ENCODE measurements at places on chromosomes 1 and 21. TPM values are rescaled to one million over a fixed set of nuclear protein-coding genes. Genes with fewer than 3 reads are reported as not detected.

DNA sequence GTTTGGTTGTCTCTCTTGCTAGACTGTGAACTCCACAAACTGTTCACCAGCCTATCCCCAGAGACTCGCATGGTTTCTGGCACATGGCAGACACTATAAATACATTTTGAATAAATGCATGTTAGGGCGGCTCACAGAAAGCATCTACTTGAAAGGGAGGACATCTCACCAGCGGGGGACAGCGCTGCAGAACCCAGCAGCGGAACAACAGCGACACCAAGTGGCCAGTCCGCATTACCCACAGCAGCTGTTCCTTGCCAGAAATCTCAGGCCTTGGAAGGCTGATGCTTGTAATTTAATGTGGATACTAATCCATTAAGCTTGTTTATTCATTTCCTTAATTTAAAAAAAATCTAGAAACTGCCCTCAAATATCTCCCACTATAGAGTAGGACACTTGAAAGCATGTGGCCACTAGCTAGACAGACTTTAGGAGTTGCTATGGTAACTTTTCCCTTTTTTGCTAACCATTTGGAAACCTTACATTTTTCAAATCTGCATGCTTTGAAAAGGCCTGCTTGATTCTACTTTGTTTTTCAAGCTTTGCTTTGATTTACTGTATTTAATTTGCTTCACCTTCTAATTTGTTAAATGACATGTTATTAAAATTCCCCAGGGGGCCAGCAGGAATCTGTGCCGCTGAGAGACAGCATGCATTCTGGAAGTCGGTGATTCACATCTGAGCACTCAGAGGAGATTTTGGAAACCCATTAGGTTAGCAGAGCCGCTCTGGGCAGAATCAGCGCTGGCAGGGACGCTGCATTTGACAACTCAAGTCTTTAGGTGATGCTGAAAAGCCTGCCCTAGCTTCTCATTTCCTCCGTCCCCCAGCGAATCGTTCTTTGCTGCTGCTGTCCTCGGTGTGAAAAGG, 63.5 kb upstream of the SSX2IP start:
- DNase-seq, result peak; percentile 71

DNA sequence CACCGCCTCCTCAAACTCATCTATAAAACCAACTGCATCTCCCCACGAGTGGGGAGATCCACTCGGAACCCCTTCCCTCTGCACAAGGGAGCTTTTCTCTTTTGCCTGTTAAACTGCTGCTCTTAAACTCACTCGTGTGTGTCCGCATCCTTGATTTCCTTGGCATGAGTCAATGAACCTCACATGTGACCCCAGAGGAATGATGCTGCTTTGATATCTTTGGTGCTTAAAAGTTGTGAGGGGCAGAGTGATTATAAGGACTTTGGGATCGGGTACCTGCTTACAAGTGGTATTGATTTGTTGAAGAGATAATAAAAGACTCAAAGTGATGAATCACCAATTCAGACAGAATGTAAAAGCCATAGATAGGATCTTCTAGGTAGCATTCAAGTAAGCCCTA, 125.3 kb downstream of the GREM2 start:
- DNase-seq, result no peak

GRCh38 chr1:115726161-115726560, 42.4 kb downstream of the CASQ2 start:
- no peak for DNase-seq

DNA sequence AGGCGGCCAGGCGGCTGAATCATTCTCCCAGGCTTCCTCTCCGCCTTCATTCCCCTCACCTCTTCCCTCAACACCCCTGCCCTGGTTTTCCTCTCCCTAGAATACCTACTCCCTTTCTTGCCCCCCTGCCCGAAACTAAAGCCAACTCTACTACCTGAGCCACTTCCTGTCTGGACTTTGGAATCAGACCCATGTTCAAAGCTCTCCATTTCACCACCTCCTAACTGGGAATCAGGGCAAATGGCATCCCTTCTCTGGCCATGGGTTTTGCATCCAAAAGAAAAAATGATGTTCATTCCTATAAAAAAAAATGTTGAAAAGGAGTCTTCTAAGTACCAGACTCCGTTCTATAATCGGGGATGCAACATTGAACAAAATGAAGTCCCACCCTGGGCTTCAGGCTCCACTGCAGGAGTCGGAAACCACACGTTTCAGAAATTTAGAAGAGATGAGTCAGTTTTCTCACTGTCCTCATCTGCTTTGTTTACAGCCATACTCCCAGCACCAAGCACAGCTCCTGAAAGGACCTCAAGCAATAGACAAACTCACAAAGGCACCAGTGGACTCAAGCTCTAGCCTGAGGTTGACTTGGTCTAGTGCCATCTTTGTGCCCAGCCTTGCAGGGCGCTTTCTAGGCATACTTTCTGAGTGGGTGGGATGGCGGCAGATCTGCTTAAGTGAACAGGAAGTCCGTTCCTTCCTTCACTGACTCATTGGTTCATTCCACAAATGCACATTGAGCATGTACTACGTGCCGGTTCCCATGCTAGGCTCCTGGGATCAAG, 176.2 kb downstream of the IGSF21 start:
- DNase-seq, result no peak

- no peak for DNase-seq
Measured at GRCh38 chr1:94302497-94302896, 65.1 kb upstream of the ARHGAP29 start.

GRCh38 chr1:42422737-42423136, 33.1 kb downstream of the ZMYND12 start:
- no peak for DNase-seq

Gene FCRLA
- polyA plus RNA-seq, result 0.15 TPM

Gene TRIM45
- 13.7 TPM for polyA plus RNA-seq

Measured in right lung (tissue), 10 donors.